Adipocyte (in vitro differentiated cells): ENCODE measurements at places on chromosomes 2 and 18.

- peak; percentile 23 for DNase-seq
Measured at GRCh38 chr2:234839285-234839684, 112.5 kb upstream of the SH3BP4 start.

GRCh38 chr2:96759548-96759947 lies 1.2 kb upstream of the CNNM4 start:
- DNase-seq, result no peak

DNA sequence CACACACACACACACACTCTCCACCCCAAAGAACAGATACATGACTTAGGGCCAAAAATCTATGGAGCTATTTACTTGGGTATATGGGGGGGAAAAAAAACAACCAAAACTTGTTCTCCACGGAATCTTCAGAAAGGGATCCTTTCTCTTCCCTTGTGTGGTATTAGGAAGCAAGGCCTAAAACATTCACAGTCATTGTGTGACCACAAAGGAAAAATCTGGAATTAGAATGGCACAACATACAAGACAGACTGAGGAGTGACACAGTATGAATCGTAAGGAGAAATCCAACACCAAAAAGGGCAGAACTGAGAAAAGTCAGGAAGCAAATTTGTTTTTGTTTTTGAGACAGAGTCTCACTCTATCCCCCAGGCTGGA lies 70.3 kb downstream of the ASXL2 start:
- peak; percentile 23 for DNase-seq

DNA sequence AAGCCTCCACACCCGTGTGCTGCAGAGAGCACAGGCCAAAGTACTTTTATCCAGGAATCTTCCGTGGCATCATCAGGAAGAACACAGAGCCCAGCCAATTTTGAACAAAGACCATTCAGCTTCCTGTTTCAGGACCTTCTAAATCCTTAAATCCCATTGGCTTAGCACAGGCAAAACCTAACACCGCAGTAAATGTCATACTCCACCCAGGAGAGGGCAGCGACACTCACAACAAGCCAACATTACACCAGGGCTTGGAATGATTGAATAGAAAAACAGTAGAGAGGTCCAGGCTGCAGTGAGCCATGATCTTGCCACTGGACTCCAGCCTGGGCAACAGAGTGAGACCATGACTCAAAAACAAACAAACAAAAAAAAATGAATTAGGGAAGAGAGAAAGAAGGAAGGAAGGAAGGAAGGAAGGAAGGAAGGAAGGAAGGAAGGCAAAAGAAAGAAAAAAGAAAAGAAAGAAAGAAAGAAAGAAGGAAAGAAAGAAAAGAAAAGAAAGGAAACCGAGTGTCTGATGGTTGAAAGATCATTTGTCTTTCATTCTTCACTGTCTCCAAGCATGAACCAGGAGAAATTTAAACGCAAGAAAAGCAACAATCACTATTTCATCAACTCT lies 144.6 kb upstream of the SATB2 start:
- DNase-seq, result no peak

DNA sequence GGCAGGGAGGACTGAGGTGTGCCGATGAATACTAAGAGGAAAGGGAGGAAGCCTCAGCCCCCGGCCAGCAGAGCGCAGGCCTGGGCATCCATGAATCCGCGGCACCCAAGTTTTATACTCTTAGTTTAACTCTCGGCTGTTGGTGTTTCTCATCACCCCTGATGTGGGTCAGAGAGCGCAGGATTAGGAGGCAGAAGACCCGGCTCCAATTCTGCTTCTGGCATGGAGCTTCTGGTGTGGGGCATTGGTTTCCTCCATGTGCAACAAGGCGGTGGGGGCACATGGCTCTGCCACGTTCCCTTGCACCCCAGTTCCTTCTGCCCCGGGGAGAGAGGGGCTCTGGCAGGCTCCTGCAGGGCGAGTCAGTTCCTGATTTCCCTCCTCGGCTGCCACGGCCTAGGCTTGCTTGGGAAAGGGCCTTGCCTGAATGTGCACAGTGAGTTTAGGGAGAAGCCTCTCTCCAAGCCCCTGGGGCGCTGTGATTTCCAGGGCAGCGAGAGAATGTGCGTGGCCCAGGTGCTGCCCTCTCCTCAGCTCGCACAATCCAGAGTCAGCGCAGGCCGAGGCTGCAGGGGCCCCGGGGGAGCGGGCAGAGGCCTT lies 36.2 kb upstream of the DNMT3A start:
- no peak for DNase-seq

DNA sequence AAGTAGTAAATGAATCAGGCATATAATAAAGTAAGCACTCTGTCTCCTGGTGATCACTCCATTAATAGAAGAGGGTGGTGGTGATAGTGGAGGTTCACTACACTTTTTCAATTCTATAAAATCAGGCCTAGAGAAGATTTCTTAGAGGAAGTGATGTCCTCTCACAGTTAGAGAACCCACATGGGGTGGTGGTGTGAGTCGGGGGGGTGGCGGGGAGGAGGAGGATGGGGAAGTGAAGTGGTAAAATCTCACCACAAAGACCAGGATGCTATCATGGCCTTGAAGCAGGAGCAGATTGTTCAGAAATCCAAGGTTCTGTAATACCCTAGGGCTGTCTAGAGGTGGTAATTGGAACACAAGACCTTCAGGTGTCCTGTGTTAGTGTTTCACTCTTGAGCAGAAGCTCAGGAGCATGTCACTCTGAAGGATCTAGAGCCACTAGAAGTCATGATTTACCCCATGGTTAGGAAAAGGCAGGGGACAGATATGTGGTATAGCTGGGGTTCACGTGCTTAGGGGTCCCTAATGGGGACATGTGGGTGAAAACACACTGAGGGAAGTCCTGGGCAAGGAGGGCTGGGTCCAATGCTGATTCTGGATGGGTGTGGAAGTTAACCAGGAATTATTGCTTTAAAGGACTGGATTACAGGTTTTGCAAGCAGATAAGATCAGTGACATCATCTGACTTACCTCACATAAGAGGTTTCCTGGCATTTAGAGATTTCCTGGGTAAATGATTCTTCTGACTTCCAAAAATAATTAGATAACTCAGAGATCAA lies 31.0 kb downstream of the RNF125 start:
- no peak for DNase-seq

GRCh38 chr2:156399224-156399949 lies 36.8 kb upstream of the GPD2 start:
- peak; percentile 92 for DNase-seq

DNA sequence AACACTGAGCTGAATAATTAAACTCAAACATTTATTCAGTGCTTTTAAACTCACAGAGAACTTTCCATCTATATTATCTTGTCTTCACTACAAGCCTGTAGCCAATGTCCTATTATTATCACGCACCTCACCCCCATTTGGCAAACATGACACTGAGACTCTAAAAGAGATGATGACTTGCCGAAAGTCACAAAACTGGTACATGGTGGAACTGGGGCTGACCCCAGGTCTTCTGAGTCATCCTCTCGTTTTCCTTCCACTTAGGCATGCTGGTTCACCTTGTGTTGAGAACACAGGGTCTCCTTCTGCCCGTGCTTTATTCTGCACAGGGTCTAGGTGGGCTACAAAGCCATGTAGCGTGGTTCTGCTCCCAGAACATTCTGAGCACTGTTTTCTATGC lies 230.0 kb upstream of the MGAT5 start:
- DNase-seq, result no peak

GRCh38 chr2:28367667-28368356 lies 24.8 kb upstream of the FOSL2 start:
- DNase-seq, result no peak

- DNase-seq, result no peak
Measured at GRCh38 chr2:64295326-64296139, 151.3 kb upstream of the PELI1 start.

- no peak for DNase-seq
Measured at GRCh38 chr18:33616556-33616955, 38.5 kb downstream of the ASXL3 start.

- no peak for DNase-seq
Measured at GRCh38 chr2:38875227-38875575, 533 bp downstream of the DHX57 start.

- DNase-seq, result no peak
Measured at GRCh38 chr2:151792589-151792988, 35.6 kb downstream of the ARL5A start.

DNA sequence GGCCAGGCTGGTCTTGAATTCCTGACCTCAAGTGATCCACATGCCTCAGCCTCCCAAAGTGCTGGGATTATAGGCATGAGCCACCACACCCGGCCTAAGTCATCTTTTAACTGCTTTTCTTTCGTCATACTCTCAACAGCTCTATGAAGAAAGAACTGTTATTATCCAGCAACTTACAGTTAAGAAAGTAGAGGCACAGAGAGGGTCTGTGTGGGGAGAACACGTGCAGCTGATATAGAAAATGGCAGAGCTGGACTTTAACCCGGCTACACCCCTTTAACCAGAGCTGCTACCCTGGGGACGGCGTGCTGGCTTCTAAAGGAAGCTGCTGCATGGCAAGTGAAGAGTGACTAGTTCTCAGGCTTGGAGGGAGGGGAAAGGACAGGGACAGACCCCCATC lies 25.5 kb downstream of the IGFBP2 start:
- no peak for DNase-seq

GRCh38 chr2:88068044-88068443 lies 419 bp downstream of the SMYD1 start:
- DNase-seq, result no peak
